Stimulated activated CD4-positive, alpha-beta T cell treated with anti-CD3 and anti-CD28 coated beads, Interleukin-15, amount 100 ng/mL, for 1 hour (primary cell): ENCODE measurements at places on chromosomes 6 and 20.

DNA sequence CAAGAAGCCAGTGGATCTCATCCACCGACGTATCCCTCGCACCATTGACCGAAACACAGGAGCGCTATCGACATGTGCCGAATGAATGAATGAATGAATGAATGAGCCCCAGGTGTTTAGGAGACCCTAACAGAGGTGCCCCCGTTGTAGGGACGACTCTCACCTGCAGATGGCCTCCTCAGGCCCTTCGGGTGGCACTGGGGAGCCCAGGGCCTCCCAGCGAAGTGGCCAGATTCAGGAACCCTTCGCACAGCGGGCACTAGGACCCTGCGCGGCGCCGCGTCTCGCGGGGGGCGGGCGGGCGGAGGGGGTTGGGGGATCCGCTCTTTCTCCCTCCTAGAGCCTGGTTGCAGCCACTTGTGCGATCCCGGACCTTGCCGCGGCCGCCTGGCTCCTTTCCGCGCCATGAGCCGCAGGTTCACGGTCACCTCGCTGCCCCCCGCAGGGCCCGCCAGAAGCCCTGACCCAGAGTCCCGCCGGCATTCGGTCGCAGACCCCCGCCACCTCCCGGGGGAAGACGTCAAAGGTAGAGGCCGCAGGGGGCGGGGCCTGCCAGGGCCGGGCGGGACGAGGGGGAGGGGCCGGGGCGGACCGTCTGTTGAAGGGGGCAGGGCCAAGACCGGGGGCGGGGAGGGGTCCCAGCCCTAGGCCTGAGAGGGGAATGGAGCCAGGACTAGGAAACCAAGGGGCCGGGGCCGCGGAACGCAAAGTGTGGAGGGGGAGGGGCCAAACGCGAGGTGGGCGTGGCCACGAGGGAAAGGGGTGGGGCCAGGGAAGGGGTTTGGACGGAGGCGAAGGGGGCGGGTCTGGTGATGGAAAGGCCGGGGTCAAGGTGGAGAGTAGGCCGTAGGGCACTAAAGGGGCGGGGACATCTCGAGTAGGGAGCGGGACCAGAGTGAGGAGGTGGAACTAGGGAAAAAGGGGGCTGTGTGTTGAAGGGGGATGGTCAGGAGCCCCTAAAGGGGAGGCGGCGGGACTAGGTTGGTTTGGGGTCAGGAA lies 7.4 kb upstream of the SLC12A5 start:
- DNase-seq: peak; percentile 31

DNA sequence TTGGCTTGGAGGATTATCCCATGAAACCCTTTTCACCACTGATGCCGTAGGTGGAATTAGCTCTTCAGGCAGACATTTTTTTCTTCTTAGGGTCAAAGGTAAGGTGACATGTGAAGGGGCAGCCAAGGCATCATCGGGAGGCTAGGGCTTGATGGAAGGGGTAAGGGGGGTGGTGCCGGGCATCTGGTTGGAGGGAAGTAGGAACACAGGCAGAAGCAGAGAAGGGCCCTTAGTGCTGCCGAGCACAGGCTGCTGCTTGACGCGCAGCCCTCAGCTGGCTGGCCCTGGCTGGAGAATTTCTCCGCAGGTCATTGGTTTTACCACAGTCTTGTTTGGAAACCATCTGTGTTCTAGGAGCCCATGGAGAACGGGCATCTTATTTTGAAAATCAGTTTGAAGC lies 54.7 kb downstream of the TRAF3IP2 start:
- DNase-seq: no peak

GRCh38 chr20:4122926-4123325 lies 107.6 kb upstream of the RNF24 start:
- DNase-seq: no peak

GRCh38 chr20:58543274-58543673 lies 28.1 kb upstream of the APCDD1L start:
- DNase-seq: no peak

DNA sequence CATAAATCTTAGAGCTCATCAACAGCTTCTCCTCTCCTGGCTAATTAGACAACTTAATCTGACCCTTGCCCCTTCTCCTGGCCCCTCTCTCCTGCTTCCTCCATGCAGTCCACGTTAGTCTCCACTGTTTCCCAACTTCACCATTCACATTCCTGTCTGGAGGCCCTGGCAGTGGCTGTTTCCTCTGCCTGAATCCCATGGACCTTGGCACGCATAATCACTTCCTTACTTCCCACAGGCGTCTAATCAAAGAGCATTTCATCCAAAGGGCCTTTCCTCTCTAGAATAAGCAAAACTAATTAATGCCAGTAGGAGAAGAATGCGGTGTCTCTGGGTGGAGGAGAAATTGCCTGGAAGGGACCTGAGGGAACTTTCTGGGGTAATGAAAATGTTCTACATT lies 16.4 kb upstream of the XRN2 start:
- DNase-seq: no peak

DNA sequence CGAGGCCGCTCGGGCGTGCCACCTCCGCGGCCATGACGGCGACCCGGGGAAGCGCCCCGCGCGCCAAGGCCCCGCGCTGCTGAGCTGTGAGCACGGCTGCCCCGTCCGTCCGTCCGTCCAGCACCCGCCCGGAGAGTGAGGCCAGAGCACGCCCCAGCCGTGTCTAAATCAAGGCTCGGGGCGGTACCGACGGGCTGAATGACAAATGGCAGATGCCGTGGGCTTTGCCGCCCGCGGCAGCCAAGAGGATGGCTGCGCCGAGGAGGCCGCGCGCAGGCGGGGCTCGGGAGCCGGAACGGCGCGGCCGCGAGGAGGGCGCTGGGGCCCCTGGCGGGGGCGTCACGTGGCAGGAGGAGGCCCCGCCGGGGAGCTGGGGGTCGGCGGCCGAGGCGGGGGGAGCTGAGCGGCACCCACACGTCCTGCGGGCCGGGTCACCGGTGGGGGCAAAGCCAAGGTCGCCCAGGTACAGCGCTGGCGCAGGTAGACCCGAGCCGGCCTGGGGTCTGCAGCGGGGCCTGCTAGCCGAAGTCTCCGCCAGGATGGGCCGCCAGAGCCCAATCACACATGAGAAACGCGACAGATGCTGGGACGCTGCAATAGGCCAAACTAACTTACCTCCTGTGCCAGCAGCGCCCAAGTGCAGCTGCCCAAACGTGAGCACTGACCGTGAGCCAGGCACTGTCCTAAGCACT lies at the start of gene PLAGL1:
PLAGL1 (minus strand) TSS at position 140 of the 692 bp plus-strand sequence. CDS start 60,123 bp downstream, outside the sequence.
- DNase-seq: peak; percentile 10

- DNase-seq: no peak
Measured at GRCh38 chr20:45779011-45779915, 12.4 kb downstream of the WFDC3 start.

DNA sequence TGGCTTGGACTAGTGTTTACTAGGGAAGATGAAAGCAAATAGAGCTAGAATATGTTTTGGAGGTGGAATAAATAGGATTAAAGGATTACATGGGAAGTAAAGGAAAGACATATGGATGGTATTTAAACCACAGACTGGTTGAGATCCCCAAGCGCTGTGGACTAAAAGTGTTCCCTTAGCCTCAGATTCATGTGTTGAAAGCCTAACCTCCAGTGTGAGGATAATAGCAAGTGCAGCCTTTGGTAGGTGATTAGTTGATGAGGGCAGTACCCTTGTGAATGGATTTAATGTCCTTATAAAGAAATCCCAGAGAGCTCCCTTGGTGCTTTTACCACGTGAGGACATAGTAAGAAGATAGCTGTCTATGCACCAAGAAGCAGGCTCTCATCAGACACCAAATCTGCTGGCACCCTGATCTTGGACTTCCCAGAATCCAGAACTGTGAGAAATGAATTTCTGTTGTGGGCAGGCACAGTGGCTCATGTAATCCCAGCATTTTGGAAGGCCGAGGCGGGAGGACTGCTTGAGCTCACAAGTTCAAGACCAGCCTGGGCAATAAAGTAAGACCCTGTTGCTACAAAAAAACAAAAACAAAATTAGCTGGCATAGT lies 57.3 kb upstream of the MCM9 start:
- DNase-seq: no peak

DNA sequence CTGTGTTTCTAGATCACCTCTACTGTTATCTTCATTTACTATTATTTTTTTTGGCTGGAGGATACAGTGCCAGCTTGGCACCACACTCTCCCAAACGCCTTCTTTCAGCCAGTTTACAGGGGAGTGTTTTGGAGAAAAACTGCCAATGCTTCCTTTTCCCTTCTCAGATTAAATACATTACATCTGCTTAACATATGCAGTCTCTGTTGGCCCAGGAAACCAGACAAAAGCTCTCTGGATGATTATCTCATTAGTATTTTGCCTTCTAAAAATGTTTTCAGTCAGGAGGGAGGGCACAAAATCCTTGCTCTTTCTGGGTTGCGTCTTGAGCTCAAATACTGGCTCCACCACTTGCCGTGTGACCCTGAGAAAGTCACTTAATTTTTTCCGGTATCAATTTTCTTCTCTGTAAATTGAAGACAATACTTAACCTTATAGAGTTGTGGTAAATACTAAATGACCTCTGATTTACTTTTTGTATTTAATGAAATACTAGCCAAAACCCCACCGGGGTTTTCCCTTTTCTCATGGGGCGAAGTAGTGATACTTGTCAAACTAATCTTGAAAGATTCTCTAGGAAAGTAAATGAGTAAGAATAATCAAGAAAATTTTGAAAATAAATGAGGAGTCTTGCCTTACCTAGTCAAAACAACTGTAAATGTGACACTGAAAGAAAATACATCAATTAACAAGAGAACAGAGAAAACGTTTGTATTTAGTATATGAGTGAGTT lies 146.2 kb downstream of the MMS22L start:
- no peak for DNase-seq

GRCh38 chr6:18579869-18580268 lies 192.7 kb downstream of the RNF144B start:
- no peak for DNase-seq

DNA sequence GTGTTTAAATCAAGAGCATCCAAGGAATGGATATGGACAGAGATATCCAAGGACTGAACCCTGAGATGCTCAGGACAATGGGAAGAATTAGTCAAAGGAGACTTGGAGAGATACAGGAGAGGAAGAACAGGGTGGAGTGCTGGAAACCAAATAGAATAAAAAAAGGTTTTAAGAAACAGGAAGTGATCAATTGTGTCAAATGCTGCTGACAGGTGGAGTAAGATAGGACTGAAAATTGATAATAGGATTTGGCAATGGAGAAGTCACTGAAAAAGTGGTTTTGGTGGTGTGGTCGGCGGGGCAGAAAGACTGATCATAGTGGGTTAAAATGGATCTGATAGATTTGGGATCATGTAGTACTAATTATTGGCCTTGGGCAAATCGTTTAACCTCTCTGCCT lies 37.9 kb upstream of the PNRC1 start:
- no peak for DNase-seq

DNA sequence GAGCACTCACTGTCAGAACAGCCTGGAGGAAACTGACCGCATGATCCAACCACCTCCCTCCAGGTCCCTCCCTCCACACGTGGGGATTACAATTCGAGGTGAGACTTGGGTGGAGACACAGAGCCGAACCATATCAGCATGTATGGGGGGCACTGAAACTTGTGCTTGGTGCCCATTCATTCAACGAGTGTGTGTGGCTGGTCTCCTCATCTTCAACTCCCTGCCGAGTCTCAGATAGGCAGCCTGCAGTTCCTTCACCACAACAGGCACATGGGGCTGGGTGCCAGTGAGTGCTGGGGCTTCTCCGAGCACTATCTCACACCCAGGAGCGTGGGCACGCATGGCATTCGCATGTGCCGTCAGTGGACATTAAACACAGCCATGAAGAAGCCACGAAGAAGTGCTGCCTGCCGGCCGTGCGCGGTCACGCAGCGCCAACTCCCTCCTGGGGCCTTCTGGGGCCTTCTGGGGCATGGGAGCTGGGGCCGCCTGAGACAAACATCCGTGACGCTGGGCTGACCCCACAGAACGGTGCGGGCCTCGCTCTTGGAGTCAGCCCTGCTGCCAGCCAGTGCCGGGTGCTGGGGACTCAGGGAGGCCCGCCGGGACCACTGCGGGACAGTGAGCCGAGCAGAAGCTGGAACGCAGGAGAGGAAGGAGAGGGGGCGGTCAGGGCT lies 714 bp upstream of the RTEL1 start:
- no peak for DNase-seq

GRCh38 chr20:31633339-31633914 lies 4.3 kb upstream of the COX4I2 start:
- DNase-seq: no peak

DNA sequence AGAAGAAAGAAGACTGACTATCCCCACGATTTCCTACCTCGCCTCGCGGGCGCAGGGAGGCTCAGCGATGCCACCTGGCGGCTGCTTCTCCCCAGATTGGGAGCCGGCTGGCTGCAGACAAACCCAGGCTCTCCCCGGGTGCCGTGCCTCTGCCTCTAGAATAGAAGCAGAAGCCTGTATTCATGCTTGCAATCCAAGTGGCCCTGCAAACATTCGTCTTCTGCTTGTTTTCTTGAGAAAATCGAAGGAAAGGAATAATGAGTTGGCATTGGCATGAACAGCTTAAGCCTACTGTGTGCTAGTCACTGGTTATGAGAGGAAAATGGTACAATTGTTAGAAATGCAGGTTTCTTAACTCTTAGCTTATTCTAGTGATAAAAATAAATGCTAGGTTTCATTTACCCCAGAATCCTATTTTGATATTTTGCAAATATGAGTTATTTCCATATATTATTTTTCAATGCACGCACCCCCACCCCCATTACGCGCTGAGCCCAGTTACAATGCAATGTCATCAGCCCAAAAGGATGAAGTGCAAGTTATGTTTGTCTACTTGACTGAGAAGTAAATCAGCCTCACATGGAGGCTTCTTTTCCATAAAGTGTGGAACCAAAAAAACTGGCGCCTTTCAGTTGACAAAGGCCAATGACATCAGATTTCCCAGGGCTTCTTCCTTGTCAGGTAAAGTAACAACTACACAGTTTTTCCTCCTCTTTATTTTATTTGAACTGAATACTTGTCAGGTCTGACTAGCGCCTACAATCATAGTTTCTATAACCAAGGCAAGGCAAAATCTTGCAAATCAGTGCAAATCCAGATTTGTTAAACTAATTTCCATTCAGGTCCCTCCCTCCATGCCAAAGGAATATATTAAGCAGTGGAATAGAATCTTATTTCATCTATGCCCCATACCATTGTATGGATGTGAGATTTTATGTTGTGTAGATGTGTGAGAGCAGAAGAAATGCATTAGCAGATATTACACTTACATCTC lies 3.9 kb upstream of the SOX4 start:
- DNase-seq: peak; percentile 78

DNA sequence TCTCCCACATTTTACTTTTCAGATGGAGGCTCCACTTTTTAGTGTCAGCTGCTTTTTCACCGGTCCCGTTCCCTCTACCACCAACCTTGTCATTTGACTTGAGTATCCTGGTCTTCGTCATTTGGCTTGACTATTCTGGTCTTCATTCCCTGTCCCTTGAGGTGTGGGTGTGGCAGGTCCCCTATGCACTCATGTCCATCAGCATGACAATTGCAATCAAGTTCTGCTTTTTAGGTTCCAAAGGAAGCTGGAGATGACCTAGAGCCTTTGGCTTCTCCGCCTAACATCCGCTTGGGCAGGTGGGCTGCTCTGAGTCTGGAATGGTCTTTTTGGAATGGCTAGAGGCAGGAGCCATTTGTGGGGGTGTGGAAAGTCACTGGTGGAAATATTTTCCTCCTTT lies 99.8 kb upstream of the MLN start:
- no peak for DNase-seq
